ENCODE measurements at places on chromosomes 11 and 22.
A peak's percentile ranks its signal among the peaks of the same experiment; 100 is the strongest.

GRCh38 chr11:14347991-14348390, 11.0 kb downstream of the RRAS2 start:
- no peak for DNase-seq

DNA sequence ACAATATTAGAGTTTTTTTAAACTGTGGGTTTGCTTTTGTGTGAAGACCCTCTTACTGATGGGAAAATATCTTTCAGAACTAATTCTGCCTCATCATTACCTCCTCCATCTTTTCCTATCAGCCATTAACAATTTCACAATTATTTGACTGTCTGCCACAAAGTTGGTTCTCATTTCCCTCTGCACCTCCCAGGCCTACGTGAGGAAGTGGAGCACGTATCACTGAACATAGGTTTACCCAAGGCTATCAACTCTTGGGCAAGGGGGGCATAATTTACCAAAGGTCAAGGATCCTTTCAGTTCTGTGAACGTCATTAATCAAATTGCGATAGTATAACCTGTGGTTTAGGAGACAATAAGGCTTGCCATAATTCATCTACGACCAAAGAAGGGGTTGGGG, 60.0 kb downstream of the LIF start:
- DNase-seq = no peak

DNA sequence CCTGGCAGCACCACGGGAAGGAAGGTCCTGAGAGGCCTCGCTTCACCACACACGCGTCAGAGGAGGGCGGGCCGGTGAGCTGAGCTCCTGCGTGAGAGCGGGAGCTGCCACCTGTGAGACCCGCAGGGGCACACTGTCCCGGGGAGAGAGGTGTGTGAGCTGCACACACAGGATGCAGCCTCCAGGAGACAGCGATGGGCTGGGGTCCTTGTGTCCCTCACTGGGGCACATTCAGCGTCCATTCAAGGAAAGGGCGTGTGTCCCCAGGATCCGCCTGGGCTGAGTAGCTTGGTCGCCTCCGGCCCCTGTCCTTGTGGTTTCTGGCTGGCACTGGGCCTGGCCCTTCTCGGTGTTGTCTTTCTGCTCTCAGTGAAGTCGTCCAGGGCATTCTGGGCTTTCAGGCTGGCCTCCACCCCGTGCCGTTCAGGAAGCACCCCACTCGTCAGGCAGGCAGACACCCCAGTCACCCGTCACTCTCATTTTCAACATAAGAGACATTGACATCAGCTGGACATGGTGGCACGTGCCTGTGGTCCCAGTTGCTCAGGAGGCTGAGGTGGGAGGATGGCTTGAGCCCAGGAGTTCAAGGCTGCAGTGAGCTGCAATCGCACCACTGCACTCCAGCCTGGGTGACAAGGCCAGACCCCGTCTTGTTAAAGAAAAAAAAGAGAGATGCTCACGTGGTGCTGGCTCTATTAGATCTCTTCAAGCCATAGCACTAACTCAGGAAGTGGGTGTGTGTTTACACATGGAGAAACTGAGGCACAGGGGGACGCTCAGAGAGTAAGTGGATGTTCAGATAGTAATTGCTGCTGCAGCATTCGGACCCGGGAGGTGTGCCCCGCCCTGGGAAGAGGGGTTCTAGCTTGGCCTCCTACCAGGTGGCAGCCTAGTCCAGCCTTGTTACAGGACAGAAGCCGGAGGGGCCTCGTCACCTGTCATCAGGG, 1081.6 kb downstream of the BRD1 start:
- DNase-seq = no peak

- peak; percentile 43 for DNase-seq
These were observed 1.2 kb upstream of the SMIM35 start for GRCh38 chr11:118087931-118088330.

GRCh38 chr11:64726211-64726641, 3.2 kb upstream of the NRXN2 start:
- no peak for DNase-seq

- DNase-seq = peak; percentile 82
These were observed 12.9 kb downstream of the EHD1 start for GRCh38 chr11:64865286-64866172.

DNA sequence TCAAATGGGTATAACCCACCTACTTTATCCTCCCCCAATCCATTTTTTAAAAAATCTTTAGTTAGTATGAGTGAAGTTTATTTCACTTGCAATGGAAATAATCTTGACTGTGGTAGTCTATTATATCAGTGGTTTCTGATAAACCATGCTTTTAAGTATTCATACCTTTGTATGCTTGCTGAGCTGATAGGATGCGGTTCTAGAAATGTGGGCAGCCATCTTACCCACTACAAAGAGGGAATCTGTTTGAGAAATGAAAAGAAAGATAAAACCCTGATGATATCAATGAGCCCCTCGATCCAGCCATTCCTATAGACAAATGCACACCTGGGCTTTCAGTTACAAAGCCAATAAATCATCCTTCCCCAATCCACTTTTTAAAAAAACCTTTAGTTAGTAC, 13.8 kb upstream of the PVALB start:
- no peak for DNase-seq

- no peak for DNase-seq
These were observed 11.1 kb downstream of the SYNGR1 start for GRCh38 chr22:39360674-39361413.

- no peak for DNase-seq
These were observed 1.5 kb downstream of the IGSF9B start for GRCh38 chr11:133955081-133955891.

DNA sequence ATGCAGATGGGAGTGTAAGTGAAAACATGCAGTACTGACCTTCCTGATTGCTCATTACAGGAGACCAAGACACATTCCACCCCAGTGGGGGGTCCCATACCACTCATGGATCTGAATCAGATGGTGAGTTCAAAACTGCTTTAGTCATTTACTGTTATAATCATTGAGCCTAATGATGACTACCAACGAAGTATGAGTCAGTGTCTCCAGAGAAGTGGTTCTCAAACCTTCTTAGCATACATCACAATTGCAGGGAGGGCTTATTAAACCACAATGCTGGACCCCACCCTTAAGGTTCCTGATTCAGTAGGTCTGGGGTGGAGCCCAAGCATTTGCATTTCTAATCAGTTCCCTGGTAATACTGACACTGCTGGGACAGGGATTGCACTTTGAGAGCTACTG, 75.8 kb downstream of the CD44 start:
- peak; percentile 53 for DNase-seq

- DNase-seq = no peak
These were observed 11.5 kb downstream of the RTL6 start for GRCh38 chr22:44486538-44486937.

- no peak for DNase-seq
These were observed 11.2 kb downstream of the C11orf58 start for GRCh38 chr11:16749666-16750065.

- DNase-seq = no peak
These were observed 16.7 kb upstream of the TXNRD2 start for GRCh38 chr22:19958083-19959042.

GRCh38 chr11:10305964-10306918, 1.4 kb downstream of the ADM start:
- DNase-seq = no peak

DNA sequence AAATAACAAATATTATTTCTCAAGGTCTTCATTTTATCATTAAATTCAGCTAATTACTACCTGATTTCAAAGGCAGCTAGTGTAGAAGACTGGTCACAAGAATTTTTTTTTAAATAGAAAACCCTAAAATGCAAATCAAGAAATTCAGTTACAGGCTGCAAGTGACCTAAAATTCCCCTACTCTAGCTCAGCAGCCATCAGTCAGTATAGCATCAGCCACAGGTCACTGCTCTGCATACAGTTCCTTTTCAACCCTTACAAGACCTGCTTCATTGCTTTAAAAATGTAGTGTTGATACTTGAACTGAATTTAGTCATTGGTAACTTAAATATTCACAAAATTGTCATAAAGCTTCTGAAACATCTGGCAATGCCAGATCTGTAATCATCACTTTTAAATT, 9.5 kb upstream of the B3GNT6 start:
- no peak for DNase-seq

GRCh38 chr11:66345316-66345649, 379 bp upstream of the BRMS1 start:
- no peak for DNase-seq

GRCh38 chr11:98307827-98308491, 712.8 kb upstream of the CNTN5 start:
- DNase-seq = no peak

- peak; percentile 84 for DNase-seq
These were observed 59.5 kb upstream of the PRSS23 start for GRCh38 chr11:86740628-86741483.

DNA sequence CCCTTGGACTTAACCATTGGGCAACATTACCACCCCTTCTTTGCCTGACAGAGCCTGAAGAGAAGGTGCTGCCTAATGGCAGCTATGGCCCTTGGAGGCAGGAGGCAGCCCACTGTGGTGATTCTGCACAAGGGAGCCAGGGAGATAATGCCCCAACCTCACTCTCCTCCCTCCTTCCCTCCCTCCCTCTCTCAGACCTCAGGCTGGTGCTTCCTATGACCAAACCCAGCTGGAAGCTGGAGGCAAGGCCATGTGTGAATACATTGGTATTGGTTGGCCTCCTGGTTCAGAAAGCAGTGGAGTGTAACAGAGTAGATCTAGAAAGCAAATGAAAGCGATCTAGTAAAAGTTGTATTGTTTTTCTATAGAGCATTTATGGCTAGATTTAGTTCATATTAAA, 233.1 kb downstream of the CSNK2A3 start:
- no peak for DNase-seq

GRCh38 chr22:49998718-49999062, 13.9 kb downstream of the IL17REL start:
- no peak for DNase-seq

DNA sequence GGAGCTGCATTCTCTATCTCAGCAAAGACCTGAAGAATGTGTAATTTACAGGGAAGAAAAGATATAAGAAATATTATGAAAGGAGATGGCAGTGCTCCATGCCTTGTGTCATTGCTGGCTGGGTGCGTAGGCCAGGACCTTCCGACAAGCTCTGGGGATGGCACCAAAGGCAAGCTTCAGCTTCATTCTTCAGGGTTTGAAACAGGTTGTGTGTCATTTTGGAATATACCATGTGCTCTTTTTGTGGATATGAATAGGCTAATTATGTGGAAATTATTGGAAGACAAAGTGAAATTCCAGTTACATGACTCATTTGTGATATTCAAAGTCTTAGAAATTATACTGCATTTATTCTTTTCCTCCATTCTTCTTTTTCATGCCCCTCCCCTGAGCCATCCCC, 5.7 kb upstream of the KIRREL3 start:
- no peak for DNase-seq

GRCh38 chr11:92057849-92058442, 166.7 kb upstream of the FAT3 start:
- DNase-seq = no peak

DNA sequence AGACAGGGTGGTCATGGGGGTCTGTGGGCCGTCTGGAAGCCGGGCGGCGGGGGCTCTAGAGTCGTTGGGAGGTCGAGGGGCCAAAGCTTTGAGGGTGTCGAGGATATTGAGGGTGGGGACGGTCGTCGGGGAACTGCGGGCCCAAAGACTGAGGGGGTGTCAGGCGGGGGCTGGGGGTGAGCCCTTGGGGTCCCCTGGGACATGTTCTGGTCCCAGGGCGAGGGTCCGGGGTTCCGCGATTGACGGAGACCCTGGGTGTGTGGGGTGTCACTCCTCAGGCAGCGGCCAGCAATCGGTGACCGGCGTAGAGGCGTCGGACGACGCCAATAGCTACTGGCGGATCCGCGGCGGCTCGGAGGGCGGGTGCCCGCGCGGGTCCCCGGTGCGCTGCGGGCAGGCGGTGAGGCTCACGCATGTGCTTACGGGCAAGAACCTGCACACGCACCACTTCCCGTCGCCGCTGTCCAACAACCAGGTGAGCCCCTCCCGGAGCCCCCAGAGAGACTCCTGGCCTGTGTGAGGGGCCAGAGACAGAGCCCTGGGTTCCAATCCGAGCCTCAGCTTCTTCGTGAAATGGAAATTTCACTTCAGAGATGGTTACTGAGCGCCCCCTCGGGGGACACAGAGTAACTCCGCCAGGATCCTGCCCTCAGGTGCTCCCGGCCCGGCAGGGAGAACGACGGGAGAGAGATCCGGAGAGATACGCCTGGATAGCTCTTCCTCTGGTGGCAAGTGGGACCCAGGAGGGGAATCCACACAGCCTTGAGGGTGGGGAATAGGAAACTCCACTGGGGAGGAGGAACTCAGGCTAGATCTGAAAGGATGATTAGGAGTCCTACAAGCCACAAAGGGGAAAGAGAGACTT, 714 bp downstream of the SDF2L1 start:
- DNase-seq = peak; percentile 78

DNA sequence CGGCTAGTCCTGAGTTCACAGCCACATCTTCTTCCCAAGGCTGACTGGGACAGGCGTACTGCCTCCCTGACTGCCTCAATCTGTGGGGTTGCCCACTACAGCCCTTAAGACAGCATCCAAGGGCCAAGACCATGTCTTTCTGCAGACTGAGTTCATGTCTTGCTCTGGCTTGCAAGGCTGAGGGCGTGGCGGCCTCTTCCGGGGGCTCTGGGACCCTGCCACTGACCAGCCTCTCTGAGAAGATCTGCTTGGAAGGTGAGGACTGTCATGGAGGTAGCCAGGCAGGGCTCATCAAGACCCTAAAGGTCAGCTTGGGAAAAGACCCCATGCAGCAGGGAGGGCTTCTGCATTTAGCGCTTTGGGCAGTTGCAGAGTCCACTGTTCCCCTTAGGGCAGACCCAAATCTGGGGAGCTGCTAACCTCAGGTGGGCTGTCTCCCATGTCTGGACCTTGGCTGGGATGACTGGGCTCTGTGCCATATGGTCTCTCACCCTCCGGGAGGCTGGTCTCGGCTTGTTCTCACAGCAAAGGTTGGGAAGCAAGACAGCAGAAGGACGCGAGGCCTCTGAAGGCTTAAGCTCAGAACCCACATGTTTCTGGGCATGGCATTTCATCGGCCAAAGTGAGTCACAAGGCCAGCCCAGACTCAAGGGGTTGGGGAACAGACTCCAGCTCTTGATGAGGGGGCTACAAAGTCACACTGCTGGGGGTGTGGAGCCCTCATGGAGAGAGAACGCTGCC, 109.1 kb upstream of the LMO1 start:
- DNase-seq = no peak

- DNase-seq = no peak
These were observed 167.0 kb upstream of the B3GAT1 start for GRCh38 chr11:134578807-134579723.

DNA sequence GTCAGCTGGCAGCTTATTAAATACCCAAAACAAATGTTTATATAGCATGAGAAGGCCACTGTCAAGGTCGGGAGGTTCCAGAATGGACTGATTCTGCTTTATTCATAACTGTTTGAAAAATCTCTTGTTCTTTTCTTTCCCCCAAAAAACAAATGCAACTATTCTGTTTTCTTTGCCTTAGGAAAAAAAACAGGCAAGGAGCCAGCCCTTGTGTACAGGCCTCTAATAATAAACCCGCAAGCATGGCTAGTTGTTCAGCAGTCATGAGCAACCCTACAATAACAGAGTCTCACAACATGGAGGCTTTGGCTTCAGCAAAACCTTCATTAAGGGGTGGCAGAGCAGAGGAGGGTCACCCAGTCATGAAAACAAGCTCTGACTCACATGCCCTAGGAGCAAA, 191.7 kb downstream of the KIRREL3 start:
- DNase-seq = no peak

Measured in suppressor macrophage treated with lipopolysaccharide for 1 hour (primary cell).